ENCODE measurements at places on chromosomes 6 and 20.
A peak's percentile ranks its signal among the peaks of the same experiment; 100 is the strongest.

DNA sequence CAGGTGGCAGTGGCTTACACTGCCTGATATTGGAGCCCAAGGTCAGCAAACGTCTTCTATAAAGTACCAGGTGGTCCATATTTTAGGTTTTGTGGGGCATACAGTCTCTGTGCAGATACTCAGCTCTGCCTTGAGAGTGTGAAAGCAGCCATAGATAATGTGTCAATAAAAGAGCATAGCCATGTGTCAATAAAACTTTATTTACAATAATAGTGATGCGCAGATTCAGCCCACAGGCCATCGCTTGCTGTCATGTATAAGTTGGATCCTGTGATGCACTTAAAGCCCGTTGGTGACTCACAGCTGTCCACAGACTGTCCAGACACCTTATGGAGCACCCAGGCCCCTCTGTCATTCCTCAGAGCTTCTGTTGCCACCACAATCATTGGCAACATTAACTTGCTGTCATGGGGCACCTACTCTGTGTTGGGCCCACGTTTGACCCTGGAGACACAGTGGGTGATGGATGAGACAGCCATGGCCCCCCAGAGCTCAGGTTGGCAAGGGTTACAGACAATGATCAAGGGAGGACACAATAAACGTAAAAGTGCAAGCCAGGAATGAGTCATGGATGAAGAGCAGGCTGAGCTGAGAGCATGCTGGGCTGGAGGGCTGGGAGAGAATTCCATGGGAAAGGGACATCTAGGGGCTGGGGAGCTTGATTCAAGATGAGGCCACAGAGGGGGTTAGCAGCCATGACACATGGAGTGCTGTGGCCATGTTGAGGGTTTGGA, 173.6 kb downstream of the TAF4 start:
- DNase-seq = no peak

DNA sequence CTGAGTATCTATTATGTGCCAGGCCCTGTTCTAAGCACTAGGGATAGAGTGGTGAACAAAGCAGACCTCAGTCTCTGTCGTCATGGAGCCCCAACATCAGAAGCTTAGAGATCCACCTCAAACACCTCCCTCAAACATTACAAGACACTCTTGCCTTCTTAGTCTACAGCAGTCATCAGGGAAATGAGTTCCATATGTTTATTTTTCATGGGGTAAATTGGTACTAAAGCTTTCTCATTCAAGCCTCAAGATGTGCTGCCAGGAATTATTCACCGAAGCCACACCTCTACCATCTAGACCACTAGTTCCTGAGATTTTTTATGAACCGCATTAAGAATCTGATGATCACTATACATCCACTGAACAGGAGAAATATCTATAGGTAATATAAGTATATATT, 59.0 kb upstream of the TFB1M start:
- DNase-seq = no peak

DNA sequence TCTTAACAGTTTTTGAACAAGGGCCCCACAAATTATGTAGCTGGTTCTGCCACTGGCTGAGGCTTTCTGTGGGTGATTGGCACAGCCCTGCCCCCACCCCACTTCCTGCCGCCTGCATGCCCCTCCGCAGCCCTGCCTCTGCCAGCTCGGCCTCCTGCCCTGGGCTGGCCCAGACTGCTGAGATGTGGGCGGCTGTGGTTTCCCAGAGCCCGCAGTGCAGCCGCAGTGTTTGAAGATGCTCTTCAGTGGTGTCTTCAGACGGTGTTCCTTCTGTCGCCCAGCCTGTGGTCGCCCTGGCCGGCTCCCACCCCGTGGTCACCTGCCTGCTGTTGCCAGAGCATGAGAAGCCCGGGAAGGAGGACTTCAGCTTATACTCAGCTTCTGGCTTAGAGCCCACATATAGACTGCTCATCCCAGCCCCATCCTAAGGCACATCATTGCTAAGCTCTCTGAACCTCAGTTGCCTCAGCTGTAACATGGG, 154.3 kb downstream of the VEGFA start:
- DNase-seq = no peak

GRCh38 chr20:376750-377149, 3.8 kb upstream of the TRIB3 start:
- DNase-seq = no peak

DNA sequence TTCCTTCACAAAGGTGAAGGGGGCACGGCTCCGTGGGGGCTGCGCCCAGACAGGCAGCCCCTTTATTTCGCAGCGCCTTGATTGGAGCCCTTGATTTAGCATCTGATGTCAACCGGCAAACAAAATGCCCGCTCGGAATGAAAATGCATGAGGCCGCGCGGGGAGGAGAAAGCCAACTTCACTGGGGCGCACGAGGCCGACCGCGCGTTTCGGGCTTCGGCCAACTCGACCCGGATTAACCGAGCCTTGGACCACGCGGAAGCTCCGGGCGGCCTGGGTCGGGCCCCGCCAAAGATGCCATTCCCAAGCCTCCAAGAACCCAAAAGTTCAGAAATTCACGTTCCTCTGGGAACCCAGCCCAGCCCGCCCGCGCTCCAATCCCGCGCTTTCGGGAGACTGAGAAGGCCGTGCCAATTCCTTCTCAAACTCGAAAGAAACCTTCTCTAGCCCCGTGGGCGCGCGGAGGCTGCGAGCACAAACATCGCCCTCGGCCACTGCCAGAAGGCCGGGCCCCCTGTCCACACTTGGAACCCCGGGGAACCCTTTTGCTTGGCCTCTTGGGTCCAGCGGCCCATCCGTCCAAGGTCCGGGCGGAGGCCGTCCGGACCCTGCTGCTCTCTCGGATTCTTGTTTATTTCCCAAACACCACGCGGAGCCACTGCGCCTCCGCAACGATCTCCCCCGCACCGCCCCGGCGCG, 879 bp upstream of the INSM1 start:
- no peak for DNase-seq

DNA sequence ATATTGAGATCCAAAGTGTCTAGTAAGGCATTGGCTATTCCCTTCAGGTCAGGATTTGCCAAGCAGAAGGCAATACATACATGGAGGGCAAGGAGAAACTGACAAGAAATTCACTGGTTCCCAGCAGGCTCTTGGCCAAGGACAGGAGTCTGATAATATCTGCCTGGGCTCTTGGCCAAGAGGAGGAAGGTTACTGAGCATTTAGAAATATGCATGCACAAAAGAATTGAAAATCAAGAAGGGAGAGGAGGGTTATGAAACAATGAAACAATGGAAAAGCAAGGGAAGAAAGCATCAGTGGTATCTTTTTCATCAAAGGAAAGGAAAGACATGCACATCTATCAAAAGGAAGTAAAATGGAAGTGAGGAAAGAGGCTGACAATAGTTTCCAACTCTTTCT, 42.4 kb downstream of the ARHGAP18 start:
- no peak for DNase-seq

DNA sequence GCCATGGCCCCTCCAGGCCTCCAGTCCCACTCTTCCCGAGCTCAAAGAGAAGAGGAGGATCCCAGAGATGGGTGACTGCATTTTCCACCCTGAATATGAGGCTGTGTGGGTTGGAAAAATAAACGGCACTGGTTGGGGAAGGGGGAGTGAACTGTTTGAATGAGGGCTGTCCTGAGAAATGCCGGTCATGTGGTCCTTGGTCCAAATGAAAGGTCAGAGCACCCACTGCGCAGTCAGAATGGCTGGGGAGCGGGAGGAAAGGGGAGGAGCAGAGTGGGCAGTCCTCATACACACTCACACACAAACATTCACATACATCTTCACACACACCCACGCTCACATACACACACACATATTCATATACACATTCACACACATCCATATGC, 83.1 kb downstream of the MRPL14 start:
- DNase-seq = no peak

DNA sequence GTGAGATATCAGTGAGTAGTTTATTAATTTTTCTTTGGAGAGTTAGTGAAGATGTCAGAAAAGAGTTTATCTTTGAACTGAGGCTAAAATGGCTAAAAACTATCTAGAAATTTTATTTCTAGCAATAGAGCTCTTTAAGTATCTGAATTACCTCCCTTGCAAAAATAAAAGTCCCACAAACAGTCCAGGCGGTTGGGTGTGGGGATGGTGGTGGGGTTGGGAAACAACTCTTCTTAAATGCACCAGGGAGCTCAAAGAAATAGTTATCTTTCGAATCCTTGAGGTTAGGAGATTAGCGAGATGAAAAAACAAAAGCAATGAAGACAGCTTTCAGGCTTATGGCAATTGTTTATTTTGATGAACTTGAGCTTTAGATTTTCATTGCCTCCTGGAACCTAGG, 1299.1 kb upstream of the ADGRB3 start:
- no peak for DNase-seq

DNA sequence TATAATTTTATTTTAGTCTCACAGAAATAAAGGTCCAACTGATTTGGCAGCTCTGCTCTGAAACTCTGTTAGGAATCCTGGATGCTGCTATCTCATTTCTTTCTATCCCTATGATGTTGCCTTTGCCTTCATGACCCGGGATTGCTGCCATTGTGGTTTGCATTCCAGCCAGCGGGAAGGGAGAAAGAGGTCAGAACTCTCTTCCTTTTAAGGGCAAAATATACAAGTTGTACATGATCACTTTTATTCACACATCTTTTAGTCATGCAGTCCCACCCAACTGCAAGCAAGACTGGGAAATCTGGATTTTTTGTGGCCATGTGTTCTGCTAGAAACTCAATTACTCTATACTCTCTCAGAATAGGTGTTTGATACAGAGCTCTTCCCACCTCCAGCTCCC, 263.1 kb upstream of the ZFP64 start:
- no peak for DNase-seq

DNA sequence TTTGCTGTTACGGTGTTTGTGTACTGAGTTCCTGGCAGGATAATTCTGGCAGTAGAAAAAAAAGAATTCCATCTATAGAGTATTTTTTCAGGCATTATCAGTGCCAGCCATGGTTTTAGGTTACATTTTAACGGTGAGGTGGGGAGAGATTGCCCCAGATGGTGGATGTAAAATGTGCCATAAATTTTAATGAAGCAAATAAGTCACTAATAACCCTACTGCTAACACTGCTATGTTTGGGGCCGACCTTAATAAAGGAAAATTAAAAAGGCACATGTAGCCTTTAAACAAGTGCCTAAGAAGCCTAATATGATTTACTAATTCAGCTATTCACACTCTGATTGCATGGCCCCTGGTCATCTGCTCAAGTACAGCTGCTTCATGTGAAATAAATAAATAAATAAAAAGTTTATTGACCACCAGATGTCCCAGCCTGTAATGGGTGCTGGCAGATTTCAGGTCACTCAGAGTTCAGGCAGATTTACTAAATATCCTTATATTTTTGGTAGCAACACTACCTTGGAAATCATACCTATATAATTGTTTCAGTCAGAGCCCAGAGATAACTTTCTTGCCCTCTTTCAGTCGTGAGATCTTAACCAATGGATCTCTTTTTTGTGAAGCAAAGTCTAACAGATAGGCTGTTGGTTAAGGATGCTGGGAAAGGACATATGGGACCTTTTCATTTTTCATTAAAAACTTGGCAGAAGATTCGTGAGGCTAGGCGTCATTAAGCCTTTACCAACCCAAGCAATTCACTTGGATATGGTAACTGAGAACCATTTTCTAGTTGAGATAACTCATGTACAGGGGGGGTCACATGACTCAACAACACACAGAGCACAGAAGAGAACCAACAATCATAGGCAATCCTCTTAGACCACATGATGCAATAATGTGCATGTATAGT, 495.0 kb upstream of the NRSN1 start:
- no peak for DNase-seq

- no peak for DNase-seq
These were observed 91.3 kb upstream of the DTNBP1 start for GRCh38 chr6:15754035-15754705.

GRCh38 chr6:85975957-85976356, 333.3 kb upstream of the SYNCRIP start:
- DNase-seq = no peak

DNA sequence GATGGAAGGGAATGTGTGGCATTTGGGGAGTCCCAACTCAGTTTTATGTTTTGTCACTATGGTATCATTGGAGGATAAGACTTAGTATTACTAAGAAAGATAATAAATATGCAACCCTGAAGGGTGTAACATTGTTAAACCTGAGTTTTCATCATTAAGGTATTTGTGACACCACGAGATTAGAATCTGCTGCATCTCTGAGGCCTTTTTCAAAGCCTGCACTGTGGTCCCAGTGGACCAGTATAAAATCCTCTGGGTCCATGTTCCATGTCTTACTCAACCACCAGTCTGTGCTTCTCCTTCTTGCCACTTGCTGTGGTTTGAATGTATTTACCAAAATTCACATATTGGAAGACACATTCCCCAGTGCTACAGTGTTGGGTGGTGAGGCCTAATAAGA, 130.6 kb downstream of the TBX18 start:
- DNase-seq = no peak

DNA sequence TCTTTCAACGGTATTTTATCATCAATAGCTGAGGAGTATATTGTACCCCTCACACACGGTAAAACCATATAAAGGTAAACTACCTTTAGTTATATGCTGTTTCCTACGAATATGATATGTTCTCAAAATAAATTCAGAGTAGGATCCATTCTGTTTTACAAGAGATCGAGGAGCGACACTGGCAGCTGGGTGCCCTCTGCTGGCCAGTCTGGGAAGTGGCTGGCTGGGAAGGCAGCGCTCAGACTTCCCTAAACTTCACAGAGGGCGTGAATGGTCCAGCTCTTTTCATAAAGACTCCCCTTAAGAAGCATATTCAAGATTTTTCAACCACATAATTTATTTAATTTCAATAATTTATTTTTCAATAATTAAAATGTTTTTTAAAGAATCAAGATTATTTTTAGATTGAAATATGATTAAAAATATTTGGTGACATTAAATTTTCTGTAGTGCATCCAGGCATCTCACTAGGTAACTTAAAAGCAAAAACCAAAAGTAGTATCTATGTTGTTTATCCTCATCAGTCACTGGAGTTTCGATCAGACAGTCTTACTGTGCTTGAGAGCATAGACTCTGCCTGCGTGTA, 187.5 kb upstream of the PDE10A start:
- peak; percentile 70 for DNase-seq
